Fibroblast of skin of abdomen (primary cell): ENCODE measurements at places on chromosomes 5 and 9.

DNA sequence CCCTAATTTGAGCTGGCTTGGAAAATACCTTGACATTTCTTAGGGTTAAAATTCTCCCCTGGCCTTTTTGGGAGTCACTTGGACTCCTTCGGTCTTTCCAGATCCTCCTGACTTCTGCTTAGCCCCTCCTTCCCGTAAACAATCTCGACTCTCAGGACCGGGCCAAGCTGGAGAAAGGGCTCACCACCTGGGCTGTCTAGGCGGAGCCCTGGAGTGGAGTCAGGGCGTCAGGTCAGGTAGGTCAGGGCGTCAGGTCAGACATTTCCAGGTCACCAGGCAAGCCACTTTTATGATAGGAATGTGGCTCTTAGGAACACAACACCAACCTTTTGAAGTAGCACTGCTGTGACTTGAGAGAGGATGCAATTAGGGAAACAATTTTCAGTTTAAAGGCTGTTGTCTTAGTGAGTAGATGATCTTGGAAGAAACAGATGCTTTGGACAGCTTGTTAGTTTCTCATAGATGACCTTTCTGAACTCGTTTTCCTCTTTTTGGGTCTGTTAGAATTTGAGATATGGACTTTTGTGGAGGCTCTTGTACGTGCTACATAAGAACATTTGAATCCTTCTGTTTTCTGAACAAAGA lies 12.8 kb downstream of the OSTF1 start:
- no peak for DNase-seq

- peak; percentile 15 for DNase-seq
Measured at GRCh38 chr9:101119206-101119819, 90.8 kb downstream of the PLPPR1 start.

DNA sequence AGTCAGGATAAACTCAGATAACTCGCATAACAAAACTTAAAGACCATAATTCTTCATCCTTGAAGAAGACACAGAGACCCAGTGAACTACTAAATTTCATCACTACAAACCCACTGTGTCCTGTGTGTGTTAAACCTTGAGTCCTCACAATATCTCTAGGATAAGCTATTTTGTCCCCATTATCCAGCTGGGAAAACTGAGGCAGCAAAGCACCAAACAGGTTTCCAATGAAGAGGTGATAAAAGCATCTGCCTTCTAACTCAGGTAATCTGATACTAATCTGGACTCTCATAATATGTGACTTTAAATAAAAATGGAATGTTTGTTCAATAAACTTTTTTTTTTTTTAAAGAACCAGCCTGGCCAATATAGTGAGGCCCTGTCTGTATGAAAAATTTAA lies 62.7 kb upstream of the PPP2CA start:
- DNase-seq: no peak

DNA sequence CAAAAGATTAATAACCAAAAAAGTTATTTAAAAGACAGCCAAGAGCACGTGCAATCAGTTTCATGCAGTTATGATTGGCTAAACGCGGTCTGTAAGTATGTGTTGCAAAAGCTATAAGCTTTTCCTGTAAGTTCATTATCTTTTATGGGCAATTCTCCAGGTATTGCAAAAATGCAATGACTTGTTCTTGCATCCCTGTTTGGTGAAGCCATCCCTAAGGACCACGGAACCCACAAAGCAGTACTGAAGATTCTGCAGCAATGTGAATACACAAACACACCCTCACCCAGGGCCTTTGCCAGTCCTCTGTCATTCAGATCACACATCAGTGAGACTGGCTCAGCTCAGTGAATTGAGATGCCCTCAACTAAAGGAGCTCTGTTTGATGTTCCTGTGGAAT lies 11.4 kb downstream of the GCNT4 start:
- peak; percentile 71 for DNase-seq

- peak; percentile 64 for DNase-seq
Measured at GRCh38 chr9:132857616-132858342, 20.3 kb downstream of the AK8 start.

DNA sequence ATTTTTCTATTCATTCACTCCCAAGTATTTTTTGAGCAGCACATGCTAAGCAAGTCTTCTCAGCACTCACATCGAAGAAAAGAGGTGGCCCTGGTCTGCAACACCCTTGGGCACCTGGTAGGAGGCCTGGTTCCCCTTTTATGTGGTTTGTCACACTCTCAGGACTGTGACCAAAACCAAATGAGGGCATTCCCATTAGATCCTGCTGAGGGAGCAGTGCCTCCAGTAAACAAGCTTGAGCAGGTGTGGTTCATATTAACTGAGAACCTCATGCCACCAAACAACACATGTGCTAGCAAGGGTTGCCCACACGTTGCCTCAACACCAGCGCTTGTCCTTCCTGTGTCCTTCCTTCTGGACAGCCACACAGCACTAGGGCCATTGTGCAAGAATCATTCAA lies 26.9 kb upstream of the SYK start:
- no peak for DNase-seq

DNA sequence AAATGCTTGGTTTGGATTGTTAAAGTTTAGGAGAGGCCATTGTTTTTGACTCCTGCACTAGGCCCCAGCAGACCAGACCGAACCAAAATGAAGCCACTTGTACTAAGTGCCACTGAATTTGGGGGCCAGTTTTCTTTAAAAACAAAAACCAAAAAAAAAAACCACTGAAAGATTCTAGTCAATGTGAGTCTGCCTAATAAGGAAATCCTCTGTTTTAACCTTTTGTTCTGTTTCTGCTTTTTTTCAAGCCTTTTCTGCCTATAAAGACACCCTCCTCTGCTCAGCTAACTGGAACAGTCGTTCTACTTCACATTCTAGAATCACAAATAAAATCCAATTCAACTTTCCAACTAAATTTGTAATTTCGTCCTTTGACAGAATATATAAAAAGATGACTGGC lies 64.9 kb downstream of the SERINC5 start:
- DNase-seq: no peak

DNA sequence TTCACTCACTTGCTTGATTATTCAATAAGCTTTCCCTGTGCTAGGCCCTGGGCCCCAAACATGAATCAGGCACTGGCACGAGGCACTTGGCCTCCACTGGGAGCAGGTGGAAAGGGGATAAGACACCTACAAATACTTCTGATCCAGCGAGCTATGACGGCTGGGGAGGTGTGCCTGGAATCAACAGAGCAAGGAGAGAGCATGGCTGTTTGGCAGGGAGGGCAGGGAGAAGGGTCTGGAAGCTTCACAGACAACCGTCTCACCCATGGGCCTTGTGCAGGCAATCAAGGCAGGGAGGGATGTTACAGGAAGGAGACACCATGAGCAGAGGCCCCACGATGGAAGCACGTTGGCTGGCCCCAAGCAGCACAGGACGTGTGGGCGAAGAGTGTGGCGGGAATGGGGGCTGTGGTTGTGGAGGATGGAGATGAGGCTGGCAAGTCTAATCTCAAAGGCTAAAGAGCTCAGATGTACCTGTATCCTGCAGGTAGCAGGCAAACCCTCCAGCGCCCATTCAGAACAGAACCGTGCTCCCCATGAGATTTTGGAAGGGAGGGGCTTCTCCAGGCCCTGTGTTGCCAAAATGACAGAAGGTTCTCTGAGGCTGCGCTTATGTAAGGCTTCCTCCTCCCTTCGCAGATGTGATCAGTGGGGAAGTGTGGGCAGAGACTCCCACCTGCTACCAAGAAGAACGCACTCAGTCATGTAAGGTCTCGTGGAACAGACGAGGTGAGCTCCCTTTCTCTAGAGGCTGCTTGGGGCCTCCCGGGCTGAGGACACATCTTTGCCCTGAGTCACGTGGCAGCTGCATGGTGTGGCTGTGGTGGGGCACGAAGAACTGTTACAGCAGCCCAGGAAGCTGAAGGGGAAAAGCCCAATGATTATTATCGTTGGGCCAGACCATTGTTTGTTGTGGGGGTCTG lies 189.7 kb downstream of the DAB2IP start:
- no peak for DNase-seq

- DNase-seq: peak; percentile 17
Measured at GRCh38 chr5:37492778-37493555, 113.8 kb downstream of the WDR70 start.

GRCh38 chr5:27191786-27192510 lies 153.6 kb upstream of the CDH9 start:
- peak; percentile 81 for DNase-seq

GRCh38 chr9:115665519-115665918 lies 488.1 kb upstream of the PAPPA start:
- DNase-seq: peak; percentile 61

DNA sequence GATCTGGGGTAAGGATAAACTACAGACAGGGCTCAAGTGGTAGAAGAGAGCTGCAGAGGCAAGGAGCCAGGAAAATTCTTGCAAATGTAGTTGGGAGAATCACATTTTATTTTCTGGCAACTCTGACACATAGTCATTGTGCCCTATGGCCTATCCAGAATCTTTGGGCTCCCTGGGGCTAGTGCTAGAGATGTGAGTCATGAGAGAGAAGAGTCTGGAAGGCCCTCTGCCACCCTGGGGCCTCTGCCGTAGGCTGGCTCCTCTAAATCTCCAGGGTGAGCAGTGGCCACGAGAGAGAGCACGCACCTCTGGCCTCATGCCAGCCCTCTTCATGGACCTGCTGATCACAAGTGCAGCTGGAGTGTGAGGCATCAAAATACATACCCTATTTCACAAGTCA lies 74.3 kb upstream of the SSBP2 start:
- peak; percentile 36 for DNase-seq

DNA sequence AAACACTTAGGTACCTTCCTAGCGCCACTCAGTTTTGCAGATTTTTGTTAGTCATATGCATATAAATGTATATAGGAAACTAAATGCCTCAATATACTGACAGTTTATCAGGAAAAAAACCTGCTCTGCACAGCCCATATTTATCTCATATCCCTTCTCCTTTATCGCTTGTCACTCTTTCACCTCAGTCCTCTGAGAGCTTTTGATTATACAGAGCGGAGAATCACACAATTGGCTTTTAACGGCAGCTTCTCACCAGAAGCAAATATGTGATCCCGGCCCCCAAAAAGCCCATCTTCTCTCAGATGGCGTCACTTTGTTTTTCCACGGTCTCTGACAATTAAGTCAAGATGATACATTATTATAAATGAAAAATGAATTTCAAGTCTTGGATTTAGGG lies 362.6 kb downstream of the DNAH5 start:
- no peak for DNase-seq

DNA sequence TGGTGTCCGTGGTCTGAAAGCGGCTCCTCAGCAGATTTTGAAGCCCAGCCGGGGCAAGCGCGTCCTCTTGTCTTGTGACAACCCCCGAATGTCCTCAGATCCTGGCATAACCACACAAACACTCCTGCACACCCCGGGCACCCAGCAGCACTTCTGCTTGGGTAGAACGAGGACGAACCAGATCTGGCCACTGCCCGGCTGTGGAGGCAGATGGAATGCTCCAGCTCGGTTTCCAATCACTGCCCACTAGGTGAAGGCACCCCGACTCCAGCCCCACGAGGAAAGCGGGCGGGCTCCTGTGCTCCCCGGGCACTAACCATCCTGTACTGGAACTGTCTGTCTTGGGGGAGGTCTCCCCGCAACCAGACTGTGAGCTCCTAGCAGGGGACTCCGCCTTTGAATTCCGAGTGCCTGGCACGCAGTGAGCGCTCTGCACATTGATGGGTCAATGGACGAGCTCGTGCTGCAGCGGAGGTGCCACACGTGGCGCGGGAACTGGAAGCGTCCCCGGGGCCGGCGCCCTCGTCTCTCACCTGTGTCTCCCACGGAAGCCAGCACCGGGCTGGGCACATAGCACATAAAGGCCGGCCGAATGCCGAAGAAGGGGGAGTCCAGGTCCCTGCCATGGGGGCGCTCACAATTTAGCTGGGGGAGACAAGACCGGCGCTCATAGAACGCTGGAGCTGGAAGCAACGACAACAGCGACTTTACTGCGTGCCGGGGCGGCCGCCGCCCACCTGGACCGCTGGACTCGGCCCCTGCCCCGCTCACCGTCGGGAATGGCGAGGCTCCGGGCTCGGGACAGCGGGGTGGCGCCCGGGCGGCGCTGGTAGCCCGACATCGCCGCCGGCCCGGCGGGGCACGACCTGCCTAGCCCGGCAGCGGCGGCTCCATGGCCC lies 608 bp downstream of the ENTR1 start:
- DNase-seq: peak; percentile 32

DNA sequence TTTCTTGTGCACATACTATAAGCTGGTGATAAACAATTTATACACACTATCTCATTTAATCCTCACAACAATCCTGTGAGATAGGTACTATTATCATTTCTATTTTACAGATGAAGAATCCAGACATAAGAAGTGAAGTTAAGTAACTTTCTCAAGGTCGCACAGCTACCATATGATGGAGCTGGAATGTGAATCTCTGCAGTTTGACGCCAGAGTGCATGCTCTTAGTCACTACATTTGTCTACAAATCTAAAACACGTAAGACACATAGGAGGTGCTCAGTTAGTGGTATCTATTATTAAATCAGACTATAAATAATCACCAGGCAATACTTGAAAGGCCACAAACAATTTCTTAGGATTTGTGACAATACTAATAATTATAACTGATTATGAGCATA lies 45.0 kb upstream of the CDKN2B start:
- DNase-seq: no peak

DNA sequence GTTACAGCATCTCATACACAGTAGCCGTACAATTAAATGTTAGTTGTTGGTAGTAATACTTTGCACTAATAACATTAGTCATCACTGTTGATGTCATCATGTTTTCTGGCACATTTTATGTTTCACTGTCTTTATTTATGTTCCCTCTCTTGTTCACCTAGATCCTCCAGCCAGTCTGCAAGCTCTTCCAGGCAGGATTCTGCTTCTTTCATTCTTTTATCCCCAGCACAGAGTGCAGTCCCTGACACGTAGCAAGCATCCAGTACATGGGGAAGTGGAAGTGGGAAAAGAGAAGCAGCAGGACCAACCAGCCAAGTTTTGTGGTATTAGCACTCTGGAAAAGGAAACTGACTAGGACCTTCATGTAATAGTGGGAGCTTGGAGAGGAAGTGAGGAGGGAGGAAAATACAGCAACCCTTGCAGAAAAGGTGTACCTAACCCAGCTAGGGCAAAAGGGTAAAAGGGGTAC lies 89.7 kb upstream of the SLC44A1 start:
- DNase-seq: peak; percentile 52

DNA sequence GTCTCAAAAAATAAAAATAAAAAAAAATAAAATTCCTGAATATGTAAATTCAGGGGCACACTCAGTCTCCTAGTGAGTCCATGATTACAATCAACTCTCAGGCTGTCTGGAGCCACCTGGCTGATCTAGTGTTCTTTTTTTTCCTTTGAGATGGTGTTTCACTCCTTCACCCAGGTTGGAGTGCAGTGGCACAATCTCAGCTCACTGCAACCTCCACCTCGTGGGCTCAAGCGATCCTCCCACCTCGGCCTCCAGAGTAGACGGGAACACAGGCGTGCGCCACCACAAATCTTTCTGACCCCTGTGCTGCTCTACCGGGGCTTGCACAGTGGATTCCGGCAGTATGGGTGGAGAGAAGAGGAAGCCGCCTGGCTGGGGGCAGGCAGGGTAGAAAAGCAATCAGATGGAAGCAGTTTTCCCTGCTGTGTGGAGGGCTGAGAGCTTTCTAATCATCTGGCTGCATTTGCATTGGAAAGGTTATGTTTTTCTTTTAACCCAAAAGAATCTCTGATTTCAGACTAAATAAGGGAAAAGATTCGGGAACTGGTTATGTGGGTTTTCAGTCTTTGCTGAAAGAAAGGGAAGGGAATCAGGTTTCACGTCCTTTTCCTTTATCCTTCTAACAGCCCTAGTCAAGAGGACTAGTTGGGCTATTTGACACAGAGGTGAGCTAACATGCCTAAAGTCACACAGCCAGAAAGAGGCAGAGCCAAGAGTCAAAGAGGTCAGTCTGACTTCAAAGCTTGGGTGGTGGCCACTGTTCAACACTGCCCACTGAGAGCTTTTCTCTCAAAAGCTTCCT lies 26.3 kb upstream of the CORO2A start:
- DNase-seq: peak; percentile 29
